ENCODE measurements at places on chromosomes 1 and 21.

DNA sequence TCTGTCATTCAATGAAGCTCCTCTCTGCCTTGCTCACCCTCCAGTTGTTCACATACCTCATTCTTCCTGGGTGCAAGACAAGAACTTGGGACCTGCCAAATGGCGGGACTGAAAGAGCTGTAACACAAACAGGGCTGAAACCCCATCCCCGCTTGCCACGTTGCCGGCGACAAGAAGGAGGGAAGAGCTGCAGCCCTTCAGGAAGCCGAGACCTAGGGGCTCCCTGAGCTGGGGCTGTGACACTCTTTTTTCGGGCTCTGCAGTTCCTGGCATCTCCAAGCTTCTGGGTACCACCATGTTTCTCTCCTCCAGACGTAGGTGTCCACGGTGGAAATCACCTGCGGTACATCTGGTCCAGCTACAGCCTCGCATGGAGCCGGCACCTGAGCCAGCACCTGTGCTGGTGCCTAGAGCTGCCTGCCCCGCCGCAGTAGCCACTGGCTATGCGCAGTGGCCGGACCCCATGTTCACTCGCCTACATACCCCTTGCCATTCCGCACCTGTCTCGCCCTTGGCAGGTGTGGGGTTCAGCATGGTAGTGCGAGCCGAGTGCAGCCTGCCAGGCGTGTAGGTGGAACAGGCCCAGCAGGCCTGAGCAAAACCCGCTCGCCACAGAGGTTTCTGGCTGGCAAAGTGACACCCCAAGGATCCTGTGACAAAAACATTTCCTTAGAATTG, 367.0 kb upstream of the NEGR1 start:
- no peak for DNase-seq

DNA sequence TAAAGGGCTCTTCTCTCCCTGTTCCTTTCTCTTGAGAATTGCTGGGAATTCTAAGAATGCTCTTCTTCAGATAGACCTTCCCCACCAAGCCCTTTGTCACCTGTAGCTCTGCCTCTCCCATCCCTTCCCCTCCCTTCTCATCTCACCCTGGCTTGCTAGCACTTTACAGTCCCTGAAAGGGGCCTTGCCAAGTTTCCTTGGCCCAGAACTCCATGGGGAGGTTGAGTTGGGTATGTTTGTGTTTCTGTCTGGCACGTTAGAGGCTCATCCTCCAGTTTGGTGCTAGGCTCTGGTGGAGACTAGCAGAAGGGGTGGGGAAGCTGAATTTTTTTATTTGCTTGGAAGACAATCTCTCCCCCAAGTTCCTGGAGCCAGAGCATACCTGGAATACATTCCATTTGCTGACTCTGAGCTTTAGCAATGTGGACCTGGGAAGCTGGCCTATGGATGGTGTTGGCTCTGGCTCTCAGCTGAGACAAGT, 4.9 kb downstream of the CGN start:
- DNase-seq: no peak

- no peak for DNase-seq
Observed at GRCh38 chr1:41152622-41153044, 89.5 kb downstream of the SCMH1 start.

GRCh38 chr1:27053977-27054753, 41.5 kb upstream of the TENT5B start:
- no peak for DNase-seq

DNA sequence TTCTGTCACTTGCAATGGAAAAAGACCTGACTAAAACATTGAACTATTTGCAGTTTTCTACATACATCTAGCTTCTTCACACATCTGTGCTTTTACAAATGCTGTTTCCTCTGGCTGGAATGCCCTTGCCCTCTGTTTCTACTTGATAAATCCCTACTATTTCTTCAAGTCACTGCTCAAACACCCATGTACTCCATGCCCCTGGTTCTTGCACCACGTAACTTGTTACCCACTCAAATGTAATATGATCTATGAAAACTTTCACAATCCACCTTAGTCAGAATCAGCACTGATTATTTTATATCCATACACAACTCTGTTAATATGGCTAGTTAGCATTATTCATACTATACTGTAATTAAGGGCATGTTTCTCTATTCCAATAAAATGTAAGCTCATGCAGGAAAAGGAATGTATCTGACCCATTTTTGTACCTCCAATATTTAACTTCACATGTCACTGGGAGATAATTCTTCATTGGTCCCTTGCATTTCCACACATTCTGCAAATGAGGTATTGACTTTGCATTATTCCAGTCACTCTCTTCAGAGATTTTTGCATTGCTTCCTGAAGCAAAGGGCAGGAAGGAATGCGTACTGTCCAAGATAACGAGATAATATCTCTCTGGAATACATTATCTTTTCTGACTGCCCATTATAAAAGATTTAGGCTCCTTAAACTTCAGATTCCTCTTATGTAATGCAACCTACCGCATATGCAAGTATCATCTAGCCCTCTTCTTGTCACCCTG, 158.3 kb downstream of the COL24A1 start:
- no peak for DNase-seq

DNA sequence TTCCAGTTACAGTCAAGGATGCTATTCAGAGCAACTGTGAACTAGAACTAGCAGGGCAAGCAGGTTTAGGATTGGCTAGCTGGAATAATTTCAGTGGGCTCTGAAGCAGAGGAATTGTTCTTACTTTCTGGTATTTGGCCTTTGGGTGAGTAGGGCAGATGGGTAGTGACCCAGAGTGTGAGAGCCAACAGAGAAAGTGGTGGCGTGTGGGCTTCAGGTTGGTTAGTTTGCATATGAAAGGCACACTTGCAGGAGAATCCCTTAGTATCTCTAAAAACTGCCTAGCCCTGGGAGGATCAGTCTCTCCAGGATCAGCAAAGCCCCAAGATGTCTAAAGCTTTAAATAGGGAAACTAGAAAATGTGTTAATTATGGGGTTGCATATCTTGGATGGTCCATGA, 67.6 kb upstream of the LRRC8B start:
- DNase-seq: no peak

DNA sequence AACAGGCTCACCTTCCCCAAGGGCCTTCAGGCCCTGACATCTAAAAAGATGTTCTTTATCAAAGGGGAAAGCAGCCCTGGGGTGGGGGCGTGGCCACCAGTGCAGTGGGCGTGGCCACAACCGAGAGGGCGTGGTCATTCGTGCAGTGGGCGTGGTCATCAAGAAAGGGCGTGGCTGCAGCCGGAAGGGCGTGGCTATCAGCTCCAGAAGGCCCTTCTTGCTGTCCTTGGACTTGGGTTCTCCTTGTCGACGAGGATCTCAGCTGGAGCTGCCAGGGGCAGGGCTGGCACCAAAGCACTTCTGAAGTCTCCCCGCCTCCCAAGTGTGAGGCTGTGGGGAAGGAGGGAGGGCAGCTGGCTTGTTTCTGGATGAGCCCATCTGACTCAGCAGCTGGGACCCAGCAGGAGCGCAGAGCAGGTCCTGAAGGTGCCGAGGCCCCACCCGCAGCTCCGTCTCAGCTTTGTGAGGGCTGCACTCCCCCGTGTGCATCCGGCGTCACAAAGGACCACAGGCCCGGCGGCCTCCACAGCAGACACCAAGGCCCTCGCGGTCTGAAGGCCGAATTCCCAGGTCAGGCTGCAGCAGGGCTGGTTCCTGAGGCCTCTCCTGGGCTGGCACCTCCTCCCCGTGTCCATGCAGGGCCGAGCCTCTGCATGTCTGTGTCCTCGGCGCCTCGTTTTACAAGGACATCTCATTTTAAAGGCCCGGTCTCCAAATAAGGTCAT, 12.8 kb downstream of the PDE9A start:
- DNase-seq: no peak

DNA sequence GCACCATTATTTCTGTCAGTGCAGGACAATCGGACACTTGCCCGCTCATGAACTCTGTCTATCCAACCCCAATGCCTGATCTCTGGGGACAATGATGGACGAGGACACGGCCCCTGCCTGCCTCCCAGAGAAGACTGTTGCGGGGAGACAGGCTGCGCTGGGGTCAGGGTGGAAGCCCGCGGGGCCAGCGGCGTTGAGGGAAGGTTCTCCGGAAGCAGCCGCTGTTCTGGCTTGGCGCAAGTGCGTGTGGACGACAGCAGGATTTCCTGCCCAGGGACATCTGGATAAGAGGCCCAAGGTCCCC, 18.8 kb downstream of the RHBG start:
- no peak for DNase-seq

DNA sequence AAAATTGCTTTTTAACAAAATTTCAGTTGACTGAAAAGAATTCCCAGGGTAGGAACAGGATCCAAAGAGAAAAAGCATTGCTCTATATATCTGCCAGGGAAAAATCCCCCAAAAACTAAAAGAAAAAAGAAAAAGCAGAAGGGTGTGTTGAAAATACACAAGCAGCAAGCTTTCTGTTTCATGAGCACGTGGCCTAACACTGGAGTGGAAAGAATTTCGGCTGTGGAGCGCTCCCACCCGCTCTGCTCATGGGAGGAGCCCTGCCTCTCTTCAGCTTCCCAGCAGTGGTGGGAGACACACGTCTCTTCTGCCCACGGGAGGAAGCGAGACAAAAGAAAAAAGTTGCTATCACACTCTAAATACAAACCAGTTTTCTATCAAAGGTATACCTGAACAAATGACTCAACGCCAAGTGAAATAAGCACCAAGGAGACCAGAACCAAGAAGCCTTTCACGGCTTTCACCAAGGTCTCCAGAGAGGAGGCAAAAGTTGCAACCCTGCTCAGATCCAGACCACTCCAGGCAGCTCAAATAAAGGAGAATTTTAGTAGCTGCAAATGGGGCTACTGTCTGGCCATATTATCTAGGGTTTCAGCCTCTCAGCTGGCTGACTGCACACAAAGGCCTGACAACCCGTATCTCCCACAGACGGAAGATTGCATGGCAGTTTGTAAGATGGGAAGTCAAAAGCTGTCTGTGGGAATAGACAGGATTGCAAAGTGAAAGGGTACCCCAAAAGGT, 29.5 kb upstream of the ZNF496 start:
- no peak for DNase-seq

DNA sequence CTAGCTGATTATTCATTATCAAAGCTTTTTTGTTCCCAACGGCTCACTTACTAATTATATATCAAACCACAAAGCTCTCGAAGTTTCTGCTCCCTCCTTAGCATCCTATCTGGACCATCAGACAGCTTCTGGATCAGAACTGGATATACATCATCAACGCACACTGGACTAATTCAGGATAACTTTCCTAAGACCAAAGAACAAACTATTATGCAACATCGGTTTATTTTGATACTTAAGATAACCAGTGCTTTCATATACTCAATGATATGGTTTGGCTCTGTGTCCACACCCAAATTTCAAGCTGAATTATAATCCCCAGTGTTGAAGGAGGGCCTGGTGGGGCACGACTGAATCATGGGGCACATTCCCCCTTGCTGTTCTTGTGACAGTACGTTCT, 110.8 kb downstream of the SMYD3 start:
- no peak for DNase-seq

GRCh38 chr21:26846036-26846931, 1.1 kb upstream of the ADAMTS1 start:
- no peak for DNase-seq

- no peak for DNase-seq
Observed at GRCh38 chr1:196516373-196516772, 91.9 kb downstream of the KCNT2 start.

DNA sequence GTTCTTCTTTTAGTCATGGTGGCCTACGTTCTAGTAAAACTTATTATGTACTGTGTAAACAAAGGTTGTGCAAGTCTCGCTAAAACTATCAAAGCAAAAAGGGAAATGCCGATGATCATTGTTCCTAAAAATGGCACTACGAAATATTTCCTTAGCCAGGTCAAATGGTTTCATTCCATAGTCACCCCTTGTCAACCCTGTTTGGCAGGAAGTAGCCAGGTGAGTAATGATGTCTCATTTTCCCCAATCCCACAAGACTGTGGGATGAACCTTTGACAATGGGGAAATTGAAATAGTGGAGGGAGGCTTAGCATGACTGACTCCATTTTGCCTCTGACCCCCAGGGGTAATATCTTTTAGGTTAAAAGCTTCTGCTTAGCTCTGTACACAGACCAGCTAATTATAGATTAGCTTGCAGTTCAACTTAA, 5.6 kb upstream of the REN start:
- no peak for DNase-seq

DNA sequence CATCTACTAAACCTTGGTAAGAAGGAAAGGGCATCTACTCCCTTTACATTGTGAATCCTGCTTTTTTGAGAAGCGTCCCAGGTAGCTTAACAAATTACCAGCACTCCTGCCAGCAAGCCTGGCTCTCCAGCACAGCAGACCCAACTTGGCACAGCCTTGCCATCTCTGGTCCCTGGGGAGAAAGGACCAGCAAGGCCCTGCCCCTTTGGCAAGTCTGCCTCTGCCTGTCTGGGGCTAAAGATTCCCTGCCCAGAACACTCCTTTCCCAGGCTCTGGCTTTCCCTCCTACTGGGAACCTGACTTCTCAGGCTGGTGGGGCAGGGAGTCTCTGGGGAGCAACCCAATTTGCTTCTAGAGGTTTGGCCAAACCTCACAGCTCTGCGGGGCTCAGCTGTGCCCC, 68.5 kb downstream of the ATP2B4 start:
- no peak for DNase-seq

DNA sequence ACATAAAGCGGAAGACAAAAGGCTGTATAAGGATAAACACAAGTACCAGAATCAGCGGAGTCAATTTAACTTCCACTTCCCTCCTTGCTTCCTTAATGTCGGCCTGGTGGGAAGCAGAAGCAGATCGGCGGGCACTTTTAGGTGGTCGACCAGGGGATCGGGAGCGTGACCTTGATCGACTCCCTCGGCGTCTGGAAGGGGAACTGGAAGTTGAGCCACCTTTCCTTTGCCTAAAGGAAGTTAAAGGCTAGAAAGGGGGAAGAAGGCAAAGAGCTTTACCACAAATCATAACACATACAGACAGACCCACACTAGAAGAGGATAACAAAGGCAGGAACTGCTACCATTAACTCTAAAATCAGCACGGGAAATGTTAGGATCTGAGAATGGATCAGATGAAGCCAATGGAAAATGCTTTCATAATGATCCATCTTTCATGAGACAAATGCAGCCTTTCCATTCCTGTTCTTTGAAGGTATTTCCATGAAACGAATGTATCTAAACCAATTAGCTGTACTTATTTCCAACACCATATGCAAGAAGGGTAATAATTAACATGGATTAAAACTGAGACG, 5.7 kb downstream of the LBR start:
- DNase-seq: no peak

DNA sequence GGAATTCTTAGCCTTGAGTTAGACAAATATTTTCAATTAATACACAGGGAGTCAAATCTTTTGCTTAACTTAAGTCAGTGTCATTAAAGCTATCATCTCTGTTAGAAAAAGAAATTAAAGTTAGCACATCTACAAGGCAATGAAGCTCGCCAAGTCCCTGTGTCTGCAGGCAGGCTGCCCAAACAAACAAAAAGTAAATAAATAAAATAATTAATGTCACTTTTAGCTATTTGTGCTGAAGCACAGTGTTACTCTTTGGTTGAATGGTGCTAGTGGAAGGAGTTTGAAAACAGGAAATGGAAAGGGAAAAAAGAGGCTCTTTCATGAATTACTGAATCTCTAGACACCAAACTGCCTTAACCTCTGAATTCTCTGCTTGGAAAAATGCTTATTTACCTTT, 37.1 kb upstream of the COL11A1 start:
- DNase-seq: no peak
